ENCODE measurements at places on chromosomes 11 and 22. TPM values are rescaled to one million over a fixed set of nuclear protein-coding genes. Genes with fewer than 3 reads are reported as not detected.

TIMM8B gene
- total RNA-seq = 88.5 TPM

HOATZ gene
- total RNA-seq = not detected

IFITM1 gene
- 0.38 TPM for total RNA-seq

KCNK4 gene
- total RNA-seq = not detected

SLC22A25 gene
- not detected for total RNA-seq

P2RY6 gene
- 10.8 TPM for total RNA-seq

RIBC2 gene
- 2.6 TPM for total RNA-seq

CHST1 gene
- total RNA-seq = 1.1 TPM

JAML gene
- total RNA-seq = not detected

RIMBP3C gene
- total RNA-seq = 0.27 TPM

CDC45 gene
- 24.1 TPM for total RNA-seq

SPON1 gene
- not detected for total RNA-seq

SLC17A6 gene
- not detected for total RNA-seq

PRG3 gene
- not detected for total RNA-seq

THRSP gene
- not detected for total RNA-seq

PRODH gene
- 0.89 TPM for total RNA-seq

C11orf86 gene
- 60.2 TPM for total RNA-seq

SGSM1 gene
- total RNA-seq = 0.45 TPM

GAL gene
- total RNA-seq = 22.8 TPM

OR4B1 gene
- total RNA-seq = not detected

PTGDR2 gene
- 0.05 TPM for total RNA-seq

Data from A549 treated with RU486 at 1 μM for 4 hours (cell line).